ENCODE measurements at places on chromosomes 16 and 17.

DNA sequence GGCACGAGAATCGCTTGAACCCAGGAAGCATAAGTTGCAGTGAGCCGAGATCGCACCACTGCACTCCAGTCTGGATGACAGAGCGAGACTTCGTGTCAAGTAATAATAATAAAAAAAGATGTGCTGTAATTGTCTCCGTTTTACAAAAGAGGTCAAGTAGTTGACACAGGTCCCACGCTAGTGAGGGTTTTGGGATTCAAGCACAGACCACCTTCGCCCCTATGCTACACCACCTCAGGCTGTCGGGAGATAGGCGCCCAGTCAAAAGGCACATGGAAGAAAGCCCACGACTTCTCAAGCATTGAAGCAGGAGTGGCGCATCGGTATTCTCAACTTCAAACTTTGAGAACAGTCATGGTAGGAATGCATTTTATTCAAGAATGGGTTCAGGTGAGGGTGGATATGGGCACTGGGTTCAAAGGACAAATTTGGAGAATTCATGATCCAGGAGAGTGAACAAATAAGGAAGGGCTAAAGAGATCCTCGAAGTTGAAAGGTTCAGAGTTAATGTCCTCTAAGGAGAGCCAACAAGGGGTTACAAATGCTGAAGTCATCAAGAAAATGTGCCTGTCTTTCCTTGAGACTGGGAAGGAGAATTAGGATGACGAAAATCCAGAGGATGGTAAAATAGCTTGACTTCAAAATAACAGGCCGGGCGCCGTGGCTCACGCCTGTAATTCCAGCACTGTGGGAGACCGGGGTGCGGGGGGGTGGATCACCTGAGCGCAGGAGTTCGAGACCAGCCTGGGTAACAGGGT lies 1.4 kb upstream of the AMZ2 start:
- DNase-seq = no peak

DNA sequence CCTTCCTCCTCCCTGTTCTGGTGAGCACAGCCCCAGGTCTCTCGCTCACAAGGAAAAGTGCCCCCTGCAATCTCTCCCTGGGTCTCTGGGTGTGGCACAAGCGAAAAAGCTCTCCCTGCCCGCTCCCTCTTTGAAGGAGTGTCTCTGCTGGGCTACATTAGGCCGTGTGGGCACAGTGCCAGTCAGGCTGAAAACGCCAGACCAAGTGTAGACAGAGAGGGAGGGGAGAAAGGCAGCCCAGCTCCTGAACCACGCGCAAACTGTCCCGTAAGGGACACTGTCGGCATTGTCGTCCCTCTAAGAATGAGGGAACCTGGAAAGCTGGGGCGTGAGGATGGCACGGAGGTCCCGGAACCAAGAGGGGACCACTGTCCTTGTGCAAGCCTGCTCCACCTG lies 3.9 kb downstream of the SMIM5 start:
- no peak for DNase-seq

DNA sequence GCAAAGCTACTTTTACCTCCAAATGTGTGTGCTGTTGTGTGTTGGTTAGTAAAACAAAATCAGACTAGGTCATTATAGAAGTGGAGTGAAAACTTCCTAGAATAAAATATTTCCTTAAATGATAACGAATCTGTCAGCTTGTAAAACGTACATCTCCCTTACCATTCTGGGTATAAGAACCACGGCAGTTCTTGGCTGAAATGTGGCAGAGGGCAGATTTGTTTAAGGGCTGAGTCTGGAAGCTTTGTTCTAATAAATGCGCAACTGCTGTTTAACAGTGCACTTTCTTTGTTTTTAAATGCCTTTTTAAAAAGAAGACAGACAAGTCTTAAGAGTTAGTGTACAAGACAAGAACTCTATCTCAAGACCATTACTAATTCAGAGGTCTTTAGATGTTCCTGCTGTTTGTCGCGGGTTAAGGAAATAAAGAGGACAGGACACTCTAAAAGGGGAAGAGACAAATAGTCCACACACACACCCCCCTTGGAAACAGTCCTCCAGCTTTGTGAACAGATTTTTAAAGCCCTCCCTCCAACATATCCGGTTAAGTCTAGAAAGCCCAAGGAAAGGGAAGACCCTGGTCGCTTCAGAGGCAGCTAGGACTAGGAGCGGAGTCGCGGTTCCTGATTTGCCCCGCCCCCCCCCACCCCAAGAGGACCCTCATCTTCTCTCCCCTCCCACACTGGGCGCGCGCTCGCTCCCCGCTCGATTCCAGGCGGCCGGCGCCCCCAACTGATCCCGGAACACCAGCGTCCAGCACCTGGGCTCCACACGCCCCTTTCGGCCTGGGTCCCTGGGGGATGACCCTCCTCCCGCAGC lies 658 bp downstream of the SYNRG start:
- DNase-seq = no peak

GRCh38 chr16:74026373-74027281 lies 270.0 kb upstream of the PSMD7 start:
- DNase-seq = no peak

DNA sequence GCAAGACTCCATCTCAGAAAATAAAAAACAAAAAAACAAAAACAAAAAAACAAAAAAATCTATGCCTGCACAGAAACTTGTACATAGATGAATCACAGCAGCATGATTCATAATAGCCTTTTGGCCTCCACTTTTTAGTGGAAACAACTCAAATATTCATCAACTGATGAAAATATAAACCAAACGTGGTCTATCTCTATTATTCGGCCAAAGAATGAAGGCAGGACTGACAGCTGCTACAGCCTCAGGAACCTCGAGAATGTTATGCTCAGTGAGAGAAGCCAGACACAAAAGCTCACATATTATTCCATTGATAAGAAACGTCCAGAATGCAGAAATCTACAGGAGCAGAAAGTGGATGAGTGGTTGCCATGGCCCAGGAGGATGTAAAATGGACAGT lies 19.8 kb downstream of the PPL start:
- no peak for DNase-seq
